ENCODE measurements at places on chromosomes 1 and 21.

DNA sequence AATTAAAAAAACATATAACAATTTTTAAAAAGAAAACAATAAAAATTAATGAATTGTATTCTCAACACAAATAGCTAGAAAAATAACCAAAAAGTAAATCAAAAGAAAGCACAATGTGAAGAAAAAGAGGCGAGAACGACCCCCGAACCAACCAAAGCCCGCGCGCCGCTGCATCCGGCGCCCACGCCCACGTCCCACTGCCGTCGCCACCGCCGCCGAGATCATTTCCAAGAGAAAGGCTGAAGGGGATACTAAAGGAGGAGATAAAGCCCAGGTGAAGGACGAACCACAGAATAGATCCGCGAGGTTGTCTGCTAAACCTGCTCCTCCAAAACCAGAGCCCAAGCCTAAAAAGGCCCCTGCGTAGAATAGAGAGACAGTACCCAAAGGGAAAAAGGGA, 11.8 kb upstream of the ABCB10 start:
- no peak for DNase-seq

DNA sequence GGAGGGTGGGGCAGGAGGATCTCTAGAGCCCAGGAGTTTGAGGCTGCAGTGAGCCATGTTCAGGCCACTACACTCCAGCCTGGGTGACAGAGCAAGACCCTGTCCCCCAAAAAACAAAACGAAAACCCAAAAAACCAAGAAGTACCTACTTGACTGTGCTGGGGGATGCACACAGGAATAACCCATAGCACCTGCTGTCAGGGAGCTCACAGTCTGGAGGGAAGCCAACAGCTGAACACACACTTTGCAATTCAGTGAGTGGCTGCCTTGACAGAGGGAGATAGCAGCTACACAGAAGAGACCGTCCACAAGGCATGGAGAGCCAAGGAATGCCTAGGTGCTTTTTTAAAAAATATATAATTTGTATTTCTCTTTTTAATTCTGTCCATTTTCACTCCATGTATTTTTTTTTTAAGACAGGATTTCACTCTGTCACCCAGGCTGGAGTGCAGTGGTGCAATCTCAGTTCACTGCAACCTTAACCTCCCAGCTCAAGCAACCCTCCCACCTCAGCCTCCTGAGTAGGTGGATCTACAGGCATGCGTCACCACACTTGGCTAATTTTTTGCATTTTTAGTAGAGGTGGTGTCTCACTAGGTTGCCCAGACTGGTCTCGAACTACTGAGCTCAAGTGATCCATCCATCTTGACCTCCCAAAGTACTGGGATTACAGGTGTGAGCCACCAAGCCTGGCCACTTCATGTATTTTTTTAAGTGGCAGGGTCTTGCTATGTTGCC, 68.7 kb downstream of the NID1 start:
- DNase-seq = no peak

GRCh38 chr1:30923597-30923996, 15.0 kb upstream of the SDC3 start:
- no peak for DNase-seq

GRCh38 chr1:167057241-167057688, 32.9 kb downstream of the GPA33 start:
- DNase-seq = no peak

DNA sequence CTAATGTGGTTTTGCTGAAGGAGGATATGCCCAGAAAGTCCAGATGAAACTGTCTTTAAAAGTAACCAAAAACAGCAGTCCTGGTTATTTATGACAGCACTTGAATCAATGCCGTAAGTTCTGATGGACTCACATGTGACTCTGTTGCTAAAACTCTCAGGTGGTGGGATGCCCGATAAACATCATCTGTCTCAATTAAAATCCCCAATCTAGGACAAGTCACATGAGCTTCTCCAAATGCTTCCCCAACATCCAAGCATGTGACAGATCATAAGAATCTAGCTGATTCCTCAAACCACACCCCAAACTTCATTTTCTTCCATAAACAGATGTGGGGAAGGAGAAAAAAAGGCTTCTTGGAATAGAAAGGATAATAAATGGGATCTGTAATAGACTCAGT, 786 bp upstream of the CTSK start:
- DNase-seq = no peak

DNA sequence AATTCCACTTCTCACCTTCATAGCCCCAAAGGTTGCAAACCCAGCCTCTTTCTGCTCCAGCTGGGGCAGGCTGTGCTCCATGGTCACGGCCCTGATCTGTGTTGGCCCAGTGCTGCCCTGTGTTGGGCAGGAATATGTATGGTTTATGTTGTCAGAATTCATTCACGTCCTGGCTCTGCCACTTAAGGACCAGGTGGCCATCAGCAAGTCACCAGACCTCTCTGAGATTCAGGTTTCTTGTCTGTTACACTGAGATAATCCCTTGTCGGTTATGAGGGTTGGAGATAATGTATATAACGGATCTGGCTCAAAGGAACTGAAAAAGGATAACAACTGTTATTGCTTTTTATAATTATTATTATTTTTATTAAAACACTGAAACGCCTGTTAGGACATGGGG, 39.1 kb upstream of the SELENON start:
- DNase-seq = no peak

- DNase-seq = no peak
Measured at GRCh38 chr21:38365521-38365920, 108.7 kb downstream of the KCNJ15 start.

- no peak for DNase-seq
Measured at GRCh38 chr1:220655509-220655908, 34.7 kb upstream of the C1orf115 start.

GRCh38 chr1:8315573-8316475, 2.1 kb upstream of the SLC45A1 start:
- DNase-seq = no peak

DNA sequence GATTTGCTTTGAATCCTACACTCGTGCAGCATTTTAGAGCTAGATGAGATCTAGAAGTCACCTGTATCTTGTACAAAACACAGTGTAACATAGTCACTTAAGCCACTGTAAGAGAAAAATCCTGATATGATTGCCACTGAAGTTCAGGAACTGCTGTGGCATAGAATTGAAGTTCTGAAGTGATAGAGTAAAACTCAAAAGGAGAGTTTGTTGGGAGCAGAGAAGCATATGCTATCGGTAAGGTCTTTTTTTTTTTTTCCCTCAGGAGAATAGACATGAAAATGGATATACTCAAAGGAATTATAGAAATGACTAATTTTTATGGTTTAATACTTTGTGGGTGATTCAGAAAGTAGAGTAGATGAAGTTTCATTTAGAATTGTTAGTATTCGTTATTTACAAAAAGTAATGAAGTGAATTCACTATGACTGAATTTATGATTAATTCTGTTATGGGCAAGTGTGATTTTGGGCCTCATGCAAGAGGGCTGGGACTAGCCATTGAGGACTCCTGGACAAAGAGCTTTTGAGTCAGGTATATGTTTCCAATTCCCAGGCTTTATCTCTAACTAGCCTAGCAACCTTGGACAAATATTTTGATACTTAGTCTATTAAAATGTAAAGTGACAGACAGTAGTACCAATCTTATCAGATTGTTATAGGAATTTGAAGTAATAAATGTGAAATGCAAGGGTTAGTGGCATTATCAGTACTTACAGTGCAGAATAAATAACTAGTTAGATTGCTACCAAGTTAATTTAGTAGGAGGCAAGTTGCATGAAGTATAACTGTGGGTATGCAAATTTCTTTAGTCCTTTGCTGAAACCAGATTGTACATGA, 3.1 kb downstream of the KCTD3 start:
- no peak for DNase-seq

DNA sequence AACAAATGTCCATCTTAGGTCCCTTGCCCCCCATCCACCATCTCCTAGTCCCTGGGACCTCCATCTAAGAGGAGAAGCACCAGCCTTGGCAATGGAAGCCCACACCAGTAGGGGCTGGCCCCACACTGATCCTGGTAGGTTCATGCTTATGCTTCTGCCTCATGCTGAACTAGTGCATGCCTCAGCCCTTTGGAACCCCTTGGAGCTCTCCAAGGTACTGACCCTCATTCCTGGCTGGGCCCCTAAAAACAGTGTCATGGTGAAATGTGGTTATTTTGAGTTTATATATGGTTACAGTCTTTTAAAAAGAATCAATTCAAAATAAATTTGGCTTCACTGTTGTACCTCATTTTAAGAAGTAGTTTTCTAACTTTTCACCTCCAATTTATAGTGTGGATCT, 108.3 kb downstream of the HIVEP3 start:
- no peak for DNase-seq

DNA sequence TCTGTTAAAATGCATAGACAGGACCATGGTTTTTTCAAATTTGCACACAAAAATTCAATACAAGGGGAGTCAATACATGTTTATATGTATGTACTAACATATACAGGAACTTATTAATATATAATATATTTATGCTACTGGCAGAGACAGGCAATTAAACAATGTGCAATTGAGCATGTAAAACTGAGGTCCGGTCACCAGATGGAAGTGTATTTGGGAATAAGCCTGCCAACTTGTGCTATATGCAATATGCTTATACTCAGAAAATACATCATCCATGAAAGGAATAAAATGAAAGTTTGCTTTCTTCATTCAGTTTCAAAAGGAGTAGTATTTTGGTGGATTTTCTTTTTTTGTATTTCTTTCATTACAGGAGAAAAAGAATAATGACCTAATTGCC, 640.2 kb upstream of the CXADR start:
- no peak for DNase-seq
